ENCODE measurements at places on chromosomes 7 and 10.

DNA sequence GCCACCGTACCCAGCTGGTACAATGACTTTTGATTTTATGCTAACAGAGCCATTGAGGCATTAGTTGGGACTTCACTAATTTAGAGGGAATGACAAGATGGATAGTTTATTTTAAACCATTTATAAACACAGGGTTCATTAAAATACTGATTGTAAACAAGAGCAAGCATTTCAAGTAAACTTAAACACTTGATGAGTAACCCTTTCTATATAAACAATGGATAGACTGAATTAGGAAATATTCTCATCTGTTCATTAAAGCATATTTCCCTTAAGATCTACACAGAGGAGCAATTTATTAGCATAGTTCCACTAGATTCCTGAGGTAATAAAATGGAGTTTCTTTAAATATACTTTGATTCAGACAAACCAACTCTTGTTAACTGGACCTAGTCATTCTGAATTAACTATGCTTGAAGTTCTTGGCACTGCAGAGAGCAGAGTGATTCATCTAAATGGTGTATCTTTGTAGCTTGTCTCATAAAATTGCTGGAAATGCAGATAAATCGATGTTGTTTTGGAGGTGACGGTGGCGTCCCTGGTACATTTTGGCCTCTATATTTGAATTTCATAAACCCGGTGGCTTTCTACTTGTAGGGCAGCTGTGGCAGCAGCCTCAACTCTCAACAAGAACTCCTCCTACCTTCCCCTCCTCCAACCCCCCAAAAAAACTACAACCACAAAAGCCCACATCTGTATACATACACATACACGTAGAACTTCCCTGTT is 15.4 kb upstream of the VDAC2 start:
- H3K4me1 ChIP-seq, result peaks cover 10% of the 10 kb centered on the region
- H3K4me3 ChIP-seq, result no peak overlapping the region
- no peak for DNase-seq
- H3K27ac ChIP-seq, result no peak overlapping the region

GRCh38 chr10:26407406-26407969 is 30.7 kb upstream of the APBB1IP start:
- no peak overlapping the region for H3K4me3 ChIP-seq
- H3K27me3 ChIP-seq, result no peaks in the 10 kb centered on the region
- H3K4me1 ChIP-seq, result no peaks in the 10 kb centered on the region
- H3K27ac ChIP-seq, result no peak overlapping the region
- DNase-seq, result no peak
- H3K36me3 ChIP-seq, result no peaks in the 10 kb centered on the region

- no peaks in the 10 kb centered on the region for H3K36me3 ChIP-seq
- no peak for DNase-seq
- H3K27me3 ChIP-seq, result no peaks in the 10 kb centered on the region
- no peak overlapping the region for H3K27ac ChIP-seq
- no peaks in the 10 kb centered on the region for H3K4me1 ChIP-seq
Observed at GRCh38 chr7:125934539-125934938, 1004.9 kb upstream of the POT1 start.

GRCh38 chr7:151954866-151955820 is 1.1 kb upstream of the GALNTL5 start:
- H3K27me3 ChIP-seq, result no peaks in the 10 kb centered on the region
- H3K4me1 ChIP-seq, result no peaks in the 10 kb centered on the region
- DNase-seq, result no peak

DNA sequence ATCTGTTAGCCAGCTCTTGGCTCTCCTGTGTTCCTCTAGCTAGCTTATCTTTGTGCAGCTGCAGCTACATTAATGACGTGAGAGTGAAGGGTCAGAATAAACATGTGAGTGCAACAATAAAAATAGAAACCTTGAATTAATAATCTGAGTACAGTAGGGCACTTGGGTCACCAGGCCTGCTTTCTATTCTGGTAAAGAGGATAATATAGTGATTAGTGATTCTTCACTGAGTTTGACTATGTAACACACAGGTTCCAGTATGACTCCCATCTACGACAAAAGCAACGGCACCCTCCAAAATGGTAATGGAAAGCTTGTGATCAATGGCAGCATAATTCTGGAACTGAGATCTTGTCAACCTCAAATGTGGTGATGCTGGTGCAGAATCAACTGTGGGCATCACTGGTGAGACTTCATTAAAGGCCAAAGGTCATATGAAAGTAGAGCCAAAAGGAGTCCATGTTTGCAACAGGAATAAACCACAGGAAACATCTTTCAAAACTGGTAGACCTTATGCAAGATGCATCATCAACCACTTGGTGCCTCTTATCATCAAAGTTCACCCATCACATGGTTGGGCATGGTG is 77.6 kb downstream of the NRBF2 start:
- no peak overlapping the region for H3K4me3 ChIP-seq
- peaks cover 28% of the 10 kb centered on the region for H3K4me1 ChIP-seq
- peaks cover 23% of the 10 kb centered on the region for H3K36me3 ChIP-seq
- H3K27me3 ChIP-seq, result no peaks in the 10 kb centered on the region

GRCh38 chr10:77479586-77479985 is 158.0 kb downstream of the KCNMA1 start:
- H3K36me3 ChIP-seq, result no peaks in the 10 kb centered on the region
- no peaks in the 10 kb centered on the region for H3K27me3 ChIP-seq

All from upper lobe of left lung (tissue), 6 donors.